ENCODE measurements at places on chromosomes 3 and 15. TPM values are rescaled to one million over a fixed set of nuclear protein-coding genes. Genes with fewer than 3 reads are reported as not detected.

The TMC3 gene
- total RNA-seq, result not detected

- no peak for DNase-seq
Observed at GRCh38 chr3:55702822-55703221, 215.7 kb upstream of the WNT5A start.

DNA sequence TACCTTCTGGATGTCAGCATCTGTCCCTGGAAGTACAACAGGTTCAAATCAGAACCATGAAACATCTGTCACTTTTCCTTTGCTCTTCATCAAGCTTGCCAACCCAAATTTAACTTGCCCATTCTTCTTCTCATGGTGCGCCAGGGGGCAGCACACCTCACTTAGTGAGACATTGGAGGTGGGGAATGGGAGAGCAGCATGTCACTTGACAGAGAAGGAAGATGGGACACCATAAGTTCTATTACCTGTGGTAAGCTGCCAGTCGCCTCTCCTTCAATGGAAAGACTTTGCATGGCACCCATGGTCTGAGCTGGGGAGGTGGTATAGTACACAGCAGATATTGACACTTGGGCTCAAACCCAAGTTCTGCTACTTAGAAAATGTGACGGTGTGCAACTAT lies 2.9 kb downstream of the SCN5A start:
- DNase-seq, result no peak

- DNase-seq, result peak; percentile 72
Observed at GRCh38 chr3:186614597-186615483, 2.0 kb downstream of the AHSG start.

- DNase-seq, result no peak
Observed at GRCh38 chr3:88918841-88919240, 188.6 kb upstream of the EPHA3 start.

- no peak for DNase-seq
Observed at GRCh38 chr3:44501971-44502370, 24.5 kb upstream of the ZNF445 start.

DNA sequence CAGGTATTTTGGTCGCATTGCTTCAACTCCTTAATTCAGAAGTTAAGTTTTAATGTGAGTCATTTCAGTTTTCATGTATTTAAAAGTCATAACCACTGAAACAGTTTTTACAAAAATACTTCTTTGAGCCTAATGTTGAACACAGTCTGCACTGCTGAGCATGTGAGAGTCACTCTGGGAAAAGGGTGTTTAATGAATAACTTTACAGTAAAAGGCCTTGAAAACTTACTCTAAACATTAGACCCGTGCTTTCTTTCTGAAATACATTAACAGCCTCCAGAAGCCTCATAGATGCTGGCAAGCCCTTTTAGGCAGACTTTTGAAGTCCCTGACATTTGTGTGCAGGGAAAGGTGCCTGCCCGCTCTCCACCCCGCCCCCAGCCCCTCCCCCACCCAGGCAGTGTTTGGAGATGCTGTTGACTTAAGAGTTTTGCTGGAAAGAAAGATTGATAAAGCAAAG lies 68.9 kb upstream of the NR2F2 start:
- DNase-seq, result no peak

DNA sequence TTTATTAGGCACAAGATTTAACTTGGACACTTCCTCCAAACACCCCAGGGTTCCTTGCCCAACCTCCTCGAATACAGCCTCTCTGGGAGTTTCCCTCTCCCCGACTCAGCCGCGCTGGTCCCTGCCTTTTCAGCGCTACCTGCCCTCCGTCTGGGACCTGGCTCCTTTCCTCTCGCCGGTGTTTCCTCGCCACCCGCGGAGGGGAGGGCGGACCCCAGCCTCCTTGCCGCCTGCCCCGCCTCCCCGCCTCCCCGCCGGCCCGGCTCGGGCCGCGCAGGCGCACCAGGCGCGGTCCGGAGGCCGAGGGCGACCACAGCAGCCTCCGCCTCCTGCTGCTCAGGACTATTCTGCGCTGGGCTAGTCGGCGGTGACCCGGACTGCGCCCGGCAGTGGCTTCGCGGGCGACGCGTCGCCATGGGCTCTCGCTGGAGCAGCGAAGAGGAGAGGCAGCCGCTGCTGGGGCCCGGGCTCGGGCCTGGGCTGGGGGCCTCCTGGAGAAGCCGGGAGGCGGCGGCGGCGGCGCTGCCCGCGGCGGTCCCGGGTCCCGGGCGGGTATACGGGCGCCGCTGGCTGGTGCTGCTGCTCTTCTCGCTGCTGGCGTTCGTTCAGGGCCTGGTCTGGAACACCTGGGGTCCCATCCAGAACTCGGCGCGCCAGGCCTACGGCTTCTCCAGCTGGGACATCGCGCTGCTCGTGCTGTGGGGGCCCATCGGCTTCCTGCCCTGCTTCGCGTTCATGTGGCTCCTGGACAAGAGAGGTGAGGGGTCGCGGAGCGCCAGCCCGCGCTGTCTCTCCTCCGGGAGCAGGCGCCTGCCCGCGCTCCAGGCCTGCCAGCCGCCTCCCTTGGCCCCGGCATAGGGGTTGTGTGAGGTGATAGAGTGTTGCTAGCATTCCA lies at the start of gene SLC49A4:
Gene SLC49A4 (plus strand): TSS at position 291 of the 895 bp plus-strand sequence. CDS start 124 bp downstream, at position 415.
- DNase-seq, result peak; percentile 79

GRCh38 chr3:114831861-114832260 lies 315.2 kb downstream of the ZBTB20 start:
- DNase-seq, result no peak

GRCh38 chr15:94924971-94925598 lies 693.7 kb downstream of the MCTP2 start:
- no peak for DNase-seq

GRCh38 chr3:70849911-70850699 lies 537.7 kb upstream of the MDFIC2 start:
- no peak for DNase-seq

GRCh38 chr3:111999484-112000324 lies 982 bp downstream of the TAGLN3 start:
- no peak for DNase-seq

DNA sequence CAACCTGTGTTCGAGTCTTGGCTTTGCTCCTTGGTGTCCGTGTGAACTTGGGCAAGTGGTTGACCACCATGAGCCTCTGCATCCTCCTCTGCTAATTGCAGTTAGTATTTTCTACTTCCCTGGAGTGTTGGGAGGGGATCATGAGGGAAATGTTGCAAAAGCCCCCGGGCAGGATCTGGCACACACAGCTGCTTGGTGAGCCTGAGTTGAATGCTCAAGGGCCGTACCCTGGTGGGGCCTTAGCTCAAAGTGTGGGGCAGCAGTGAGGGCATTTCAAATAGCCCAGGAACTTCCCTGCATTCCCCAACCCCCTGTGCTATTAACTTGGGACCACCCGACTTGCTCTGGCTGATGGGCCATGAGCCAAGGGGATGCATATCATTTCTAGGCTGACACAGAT lies 94.9 kb upstream of the SLC6A11 start:
- no peak for DNase-seq
